ENCODE measurements at places on chromosomes 6 and 20. TPM values are rescaled to one million over a fixed set of nuclear protein-coding genes. Genes with fewer than 3 reads are reported as not detected.

The VSX1 gene
- total RNA-seq = not detected

The THEMIS gene
- total RNA-seq = 13.4 TPM

The GGTLC1 gene
- total RNA-seq = not detected

The LATS1 gene
- total RNA-seq = 24.6 TPM

All from activated T-cell treated with anti-CD3 and anti-CD28 coated beads, Interleukin-2, amount 50 U/mL, for 72 hours (primary cell).